Activated CD4-positive, alpha-beta T cell treated with anti-CD3 and anti-CD28 coated beads, Interleukin-2, amount 50 U/mL, for 48 hours (primary cell): ENCODE measurements at places on chromosomes 7 and 10.
A peak's percentile ranks its signal among the peaks of the same experiment; 100 is the strongest.

- DNase-seq, result peak; percentile 12
These were observed 476 bp upstream of the RET start for GRCh38 chr10:43076311-43076875.

DNA sequence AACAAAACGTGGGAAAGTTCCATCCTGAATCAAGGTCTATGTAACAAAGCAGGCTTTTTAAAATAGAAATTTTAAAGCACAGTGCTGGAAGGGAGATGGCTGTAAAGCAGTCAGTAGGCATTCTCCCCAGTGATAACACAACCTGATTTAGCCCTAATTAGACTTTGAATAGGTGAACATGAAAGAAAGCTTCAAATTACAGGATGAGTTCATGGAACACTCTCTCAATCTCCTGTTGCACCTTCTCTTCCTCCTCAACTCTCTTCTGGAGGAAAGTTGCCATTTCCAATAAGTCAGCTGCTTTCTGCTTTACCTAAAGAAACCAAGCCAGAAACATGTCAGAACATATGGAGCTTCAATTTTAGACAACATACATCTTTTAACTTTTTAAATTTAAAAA lies 20.1 kb downstream of the SFR1 start:
- DNase-seq, result no peak

DNA sequence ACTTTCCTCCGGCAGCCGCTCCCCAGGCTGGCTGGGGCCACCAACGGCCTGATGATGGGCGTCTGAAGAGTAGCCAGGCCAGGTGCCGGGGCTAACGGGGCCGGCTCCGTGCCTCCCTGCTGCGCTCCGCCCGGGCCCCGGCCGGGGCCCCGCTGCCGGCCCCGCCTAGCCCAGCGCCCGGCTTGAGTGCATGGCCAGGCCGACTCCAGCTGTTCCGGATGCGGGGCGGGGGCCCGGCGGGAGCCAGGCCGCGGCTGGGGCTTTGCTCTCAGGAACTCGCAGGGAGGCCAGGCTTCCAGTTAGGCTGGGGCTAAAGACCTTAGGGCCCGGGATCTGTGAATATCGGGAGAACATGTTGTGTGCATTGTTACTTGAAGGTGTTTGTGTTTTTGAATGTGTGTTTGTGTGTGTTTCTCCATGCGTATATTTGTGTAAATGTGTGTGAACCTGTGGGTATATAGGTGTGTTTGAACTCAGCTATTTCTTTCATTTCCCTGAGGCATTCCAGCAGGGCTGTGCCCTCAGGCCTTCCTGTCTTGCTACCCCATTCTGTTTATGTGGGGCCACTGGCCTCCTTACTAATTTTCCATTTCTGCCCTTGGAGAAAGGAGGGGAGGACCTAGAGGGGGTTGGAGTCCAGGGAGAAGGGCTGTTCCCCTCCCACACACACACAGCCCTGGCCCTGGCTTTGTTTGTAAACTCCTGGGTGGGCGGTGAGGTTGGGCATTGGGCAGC lies 1.1 kb upstream of the LBX1 start:
- no peak for DNase-seq

DNA sequence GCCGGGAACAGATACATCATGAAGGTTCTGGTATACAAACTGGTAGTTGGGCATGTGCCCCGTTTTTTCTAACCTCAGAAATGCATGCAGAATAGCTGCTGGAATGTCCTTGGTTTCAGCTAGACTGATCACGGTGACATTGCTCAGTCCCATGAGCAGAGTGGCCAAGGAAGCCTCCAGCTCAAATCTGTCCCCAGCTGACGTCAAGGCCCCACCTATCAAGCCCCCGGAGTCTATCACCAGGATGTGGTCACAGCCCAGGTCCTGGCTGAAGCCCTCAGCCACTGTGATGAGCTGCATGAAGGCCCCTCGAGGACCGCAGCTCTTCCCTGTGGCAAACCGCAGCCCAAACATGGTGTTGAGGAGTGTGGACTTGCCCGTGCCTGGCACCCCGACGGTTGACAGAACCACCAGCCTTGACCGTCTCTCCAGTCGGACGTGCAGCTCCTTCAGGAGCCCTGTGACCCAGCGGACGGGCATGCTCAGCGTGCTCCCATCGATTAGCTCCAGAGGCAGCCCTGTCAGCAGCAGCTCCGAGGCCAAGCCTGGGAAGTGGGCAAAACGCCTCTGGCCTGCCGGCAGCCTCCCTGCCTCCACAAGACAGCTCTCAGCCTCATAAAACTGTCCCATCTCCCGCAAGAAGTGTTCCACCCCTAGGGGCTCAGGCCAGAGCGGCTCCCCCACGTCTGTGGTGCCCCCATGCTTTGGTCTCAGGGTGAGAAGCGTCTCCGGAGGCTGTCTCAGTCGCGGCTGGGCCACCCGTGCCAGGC lies 7.8 kb upstream of the MRPS24 start:
- no peak for DNase-seq

DNA sequence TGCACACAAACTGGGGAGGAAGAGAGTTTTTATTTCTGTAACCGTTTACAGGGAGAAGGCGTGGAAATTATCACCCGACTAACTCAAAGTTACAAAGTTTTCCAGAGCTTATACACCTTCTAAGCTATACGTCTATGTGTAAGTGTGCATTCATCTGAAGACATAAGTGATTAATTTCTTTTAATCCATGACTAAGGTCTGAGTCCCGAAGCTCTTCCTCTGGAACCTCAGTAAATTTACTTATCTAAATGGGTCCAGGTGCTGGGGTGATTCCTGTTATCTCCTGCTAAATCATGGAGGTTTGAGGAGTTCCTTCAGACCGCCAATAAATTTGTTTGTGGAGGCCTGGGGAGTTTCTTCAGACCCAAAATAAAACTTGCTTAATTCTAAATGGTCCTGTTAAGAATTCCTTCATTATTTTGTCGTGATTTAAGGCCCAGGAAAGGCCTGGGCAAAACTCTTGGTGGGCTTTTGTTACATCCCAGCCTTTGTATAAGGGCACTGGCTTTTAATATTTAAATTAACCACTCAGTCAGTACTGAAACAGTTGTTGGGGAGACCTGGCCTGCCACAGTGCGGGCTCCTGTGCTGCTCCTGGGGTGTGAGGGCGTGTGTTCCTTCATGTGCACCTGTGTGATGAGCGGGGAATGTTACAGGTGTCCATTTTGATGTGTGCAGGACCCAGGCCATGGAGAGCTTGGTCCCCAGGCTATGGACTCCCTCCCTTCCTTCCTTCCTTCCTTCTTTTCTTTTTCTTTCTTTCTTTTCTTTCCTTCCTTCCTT lies 5.8 kb upstream of the METTL27 start:
- DNase-seq, result no peak

- no peak for DNase-seq
These were observed 11.5 kb upstream of the GRIFIN start for GRCh38 chr7:2487586-2488271.

- no peak for DNase-seq
These were observed 144.4 kb downstream of the PCDH15 start for GRCh38 chr10:54656643-54657042.

- DNase-seq, result no peak
These were observed 140.5 kb downstream of the CAMK1D start for GRCh38 chr10:12489806-12490205.

DNA sequence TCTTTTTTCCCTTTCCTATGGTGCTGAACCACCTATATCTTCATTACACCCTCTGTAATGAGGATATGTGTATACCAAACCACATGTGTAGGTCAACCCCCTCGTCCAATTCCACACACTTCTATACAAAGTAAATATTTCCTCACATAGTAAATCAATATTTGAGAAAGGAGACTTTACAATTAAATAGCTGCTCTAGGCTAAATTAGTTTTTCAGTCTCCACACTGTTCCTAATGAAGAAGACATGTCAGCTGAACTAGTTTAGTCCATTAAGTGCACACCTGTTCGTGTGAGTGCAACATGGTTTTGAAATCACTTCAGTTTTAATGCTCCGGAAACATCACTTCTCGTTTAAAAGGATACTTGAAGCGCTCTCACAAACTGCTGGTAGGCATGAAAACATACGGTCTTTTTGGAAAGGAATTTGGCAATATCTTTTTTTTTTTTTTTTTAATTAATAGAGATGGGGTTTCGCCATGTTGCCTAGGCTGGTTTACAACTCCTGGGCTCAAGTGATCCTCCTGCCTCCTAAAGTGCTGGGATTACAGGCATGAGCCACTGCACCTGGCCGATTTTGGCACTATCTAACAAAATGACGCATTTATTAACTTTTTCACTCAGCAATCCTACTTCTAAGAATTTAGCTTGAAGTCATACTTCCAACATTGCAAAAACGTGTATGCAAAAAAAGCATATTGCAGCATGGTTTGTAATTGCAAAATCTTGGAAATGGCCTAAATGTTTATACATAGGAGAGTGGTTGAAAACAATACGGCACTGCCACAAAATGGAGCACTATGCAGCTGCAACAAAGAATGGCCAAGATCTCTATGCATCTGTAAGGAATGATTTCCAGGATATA lies 2.1 kb upstream of the XRCC2 start:
- no peak for DNase-seq

GRCh38 chr10:100008708-100009282 lies 952 bp downstream of the DNMBP start:
- DNase-seq, result no peak

- no peak for DNase-seq
These were observed 45.0 kb downstream of the VOPP1 start for GRCh38 chr7:55527307-55527706.

- no peak for DNase-seq
These were observed 6.6 kb downstream of the PDIA4 start for GRCh38 chr7:149021725-149022062.

GRCh38 chr7:148699782-148700629 lies 1.3 kb downstream of the CUL1 start:
- DNase-seq, result no peak

GRCh38 chr7:47730142-47730541 lies 148.2 kb upstream of the TNS3 start:
- DNase-seq, result no peak

GRCh38 chr7:130387306-130387627 lies 7.0 kb downstream of the CPA1 start:
- DNase-seq, result no peak

DNA sequence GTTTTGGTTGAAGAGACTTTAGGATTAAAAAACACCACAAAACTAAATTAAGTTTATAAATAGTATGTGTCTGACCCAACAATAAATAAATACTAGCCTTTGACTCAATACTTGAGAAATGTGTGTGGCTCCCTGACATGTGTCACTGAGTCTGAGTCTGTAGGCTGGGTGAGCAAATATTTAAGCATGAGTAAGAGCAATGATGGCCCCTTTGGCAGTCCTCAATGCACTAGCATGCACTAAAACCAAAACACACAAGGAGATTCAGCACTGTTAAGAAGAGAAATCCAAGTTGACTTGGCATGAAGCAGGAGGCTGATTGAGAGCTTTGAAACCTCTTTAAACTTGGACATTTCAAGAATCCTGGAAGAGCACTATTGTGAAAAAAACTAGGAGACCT lies 37.1 kb downstream of the CCDC71L start:
- no peak for DNase-seq

- DNase-seq, result no peak
These were observed 90.0 kb upstream of the PLXNA4 start for GRCh38 chr7:132666071-132666773.

DNA sequence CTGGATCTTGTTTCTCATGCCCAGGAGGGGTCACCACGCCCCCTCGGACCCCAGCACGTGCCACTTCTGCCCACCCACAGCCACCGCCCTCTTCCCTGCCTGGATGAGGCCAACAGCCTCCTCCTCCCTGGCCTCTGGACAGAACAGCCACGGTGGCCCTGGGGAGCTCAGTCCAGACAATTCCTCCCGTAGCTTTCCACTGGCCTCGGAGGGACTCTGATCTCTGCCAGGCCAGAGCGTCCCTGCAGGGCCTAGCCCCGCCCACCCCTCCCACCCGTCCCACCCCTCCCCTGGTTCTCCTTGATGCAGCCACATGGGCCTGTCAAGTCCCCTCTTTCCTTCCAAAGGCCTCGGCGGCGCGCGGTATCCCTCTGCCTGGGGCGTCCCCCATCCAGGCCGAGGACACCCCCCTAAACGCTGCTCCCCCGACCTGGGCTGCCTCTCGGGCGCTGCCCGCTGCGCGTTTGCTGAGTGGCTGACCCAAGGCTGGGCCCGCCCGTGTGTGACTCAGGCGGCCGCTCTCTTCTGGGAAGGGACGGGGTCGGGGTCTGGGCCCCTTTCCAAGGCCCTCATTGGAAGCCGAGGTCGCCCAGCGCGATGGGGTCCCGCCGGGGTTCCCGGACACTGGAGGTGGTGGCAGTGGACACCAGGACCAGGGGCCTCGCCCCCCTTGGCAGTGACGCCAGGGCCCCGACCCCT lies 557 bp downstream of the TMEM120A start:
- peak; percentile 26 for DNase-seq

DNA sequence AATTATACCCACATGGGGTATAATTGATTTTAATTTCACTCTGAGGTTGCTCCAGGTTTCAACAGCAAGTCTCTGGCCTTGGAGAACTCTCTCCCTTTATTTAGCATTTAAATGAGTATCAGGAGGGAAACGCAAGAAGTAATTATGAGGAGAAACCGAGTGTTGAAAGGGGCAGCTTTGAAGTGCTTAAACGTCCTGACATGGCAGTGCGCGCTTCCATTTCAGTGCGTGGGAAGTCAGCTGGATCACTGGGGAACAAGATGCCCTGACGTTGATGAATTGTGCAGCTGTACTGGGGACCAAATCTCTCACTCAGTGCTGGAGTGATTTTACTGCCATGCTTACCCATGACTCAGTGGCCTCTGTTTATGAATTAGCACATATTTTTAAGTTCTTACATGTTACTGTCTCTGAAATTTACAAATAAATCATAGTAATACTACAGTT lies 106.0 kb upstream of the PRR15 start:
- DNase-seq, result no peak

- DNase-seq, result no peak
These were observed 74.0 kb downstream of the MICALL2 start for GRCh38 chr7:1385086-1385808.

DNA sequence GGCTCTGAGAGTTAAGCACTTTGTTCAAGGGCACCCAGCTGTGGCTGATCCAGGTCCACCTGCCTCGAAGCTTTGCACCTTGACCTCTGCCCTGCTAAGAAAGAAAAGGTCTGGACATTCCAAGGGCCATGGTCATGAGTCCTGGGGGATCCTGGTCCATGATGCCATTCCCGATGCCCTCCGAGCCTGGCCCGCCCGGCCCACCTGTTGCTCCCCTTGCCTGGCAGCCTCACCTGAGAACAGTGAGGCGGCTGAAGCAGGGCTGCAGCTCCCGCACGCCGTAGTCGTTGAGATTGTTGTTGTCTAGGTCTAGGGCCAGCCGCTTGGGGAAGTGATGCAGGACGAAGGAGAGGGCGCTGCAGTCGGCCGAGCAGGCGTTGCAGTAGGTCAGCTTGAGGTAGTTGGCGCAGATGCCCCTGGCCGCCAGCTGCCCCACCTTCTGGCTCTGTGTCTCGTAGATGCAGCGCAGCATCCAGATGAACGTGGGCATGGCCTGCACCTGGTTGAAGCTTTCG lies 27.5 kb downstream of the NOD1 start:
- no peak for DNase-seq

GRCh38 chr7:2237109-2237602 lies 4.4 kb upstream of the MAD1L1 start:
- no peak for DNase-seq

DNA sequence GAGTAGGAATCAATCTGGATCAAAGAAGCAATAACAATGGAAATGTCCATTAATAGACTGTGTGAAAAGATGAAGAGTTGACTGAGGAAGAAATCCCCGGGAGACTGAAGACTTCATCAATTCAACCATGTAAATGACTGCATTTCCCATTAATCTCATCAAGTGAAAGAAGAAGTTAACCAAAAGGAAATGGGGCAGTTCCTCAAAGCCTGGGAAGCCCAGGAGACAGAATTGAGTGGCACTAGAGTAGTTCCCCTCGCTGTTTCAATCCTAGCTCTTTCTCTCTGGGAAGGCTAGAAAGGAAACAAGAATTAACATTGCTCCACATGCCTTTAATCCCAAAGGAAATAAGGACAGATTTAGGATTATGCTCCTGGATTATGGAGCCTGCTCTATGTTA lies 4.8 kb upstream of the OR6V1 start:
- no peak for DNase-seq
